Stimulated activated CD8-positive, alpha-beta memory T cell treated with anti-CD3 and anti-CD28 coated beads, Interleukin-4, amount 100 ng/mL, for 1 hour (primary cell): ENCODE measurements at places on chromosomes 3 and 15.

DNA sequence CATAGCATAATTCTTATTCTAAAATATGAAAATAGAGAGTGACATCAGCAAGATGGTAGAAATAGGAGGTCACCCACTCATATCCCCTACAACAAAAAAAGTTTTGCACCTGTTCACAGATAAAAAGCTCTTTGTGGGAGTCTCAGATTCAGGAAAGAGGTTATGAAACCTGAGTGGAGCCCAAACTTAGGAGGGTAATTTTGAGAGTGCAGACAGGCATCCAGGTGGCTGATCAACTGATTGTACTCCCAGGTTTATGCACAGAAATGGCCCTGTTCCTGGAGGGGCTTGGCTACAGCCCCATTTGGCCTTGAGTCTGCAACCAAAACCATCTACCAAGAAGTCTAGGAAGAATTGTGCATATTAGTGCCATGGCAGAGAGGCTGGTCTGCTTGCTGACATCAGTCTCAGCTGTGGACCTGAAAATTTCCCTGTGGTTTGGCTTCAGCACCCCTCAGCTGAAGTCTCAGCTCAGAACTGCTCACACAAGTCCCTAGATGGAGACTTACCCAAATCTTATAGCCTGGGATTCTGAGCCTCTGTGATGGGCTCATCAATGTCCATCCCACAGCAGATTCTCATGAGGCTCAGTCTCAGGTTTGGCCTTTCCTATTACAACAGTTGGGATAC is 291.6 kb downstream of the IL20RB start:
- DNase-seq: no peak

GRCh38 chr15:57743424-57743823 is 36.9 kb downstream of the POLR2M start:
- DNase-seq: no peak

DNA sequence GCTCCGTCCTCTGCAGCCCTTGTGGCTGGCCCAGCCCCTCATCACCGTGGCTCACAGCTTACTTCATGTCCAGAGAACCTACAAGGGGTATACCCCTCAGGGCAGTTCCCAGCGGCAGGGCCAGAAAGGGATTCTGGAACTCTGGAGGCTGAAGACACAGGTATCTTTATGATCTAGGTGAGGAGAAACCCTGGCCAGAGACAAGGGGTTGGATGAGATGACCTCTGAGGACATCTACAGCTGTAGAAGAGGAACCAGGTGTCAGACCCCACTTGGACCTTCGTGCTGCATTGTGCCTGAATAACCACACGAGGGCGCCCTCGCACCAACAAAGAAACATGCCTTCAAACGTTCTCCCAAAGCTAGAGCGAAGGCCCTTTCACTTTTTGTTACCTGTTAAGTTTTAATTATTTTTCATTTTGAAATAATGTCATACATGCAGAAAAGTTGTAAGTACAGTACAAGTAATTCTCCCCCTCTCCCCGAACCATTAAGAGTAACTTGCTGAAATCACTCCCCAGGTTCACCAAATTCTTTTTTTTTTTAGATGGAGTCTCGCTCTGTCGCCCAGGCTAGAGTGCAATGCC is 118.7 kb upstream of the SMAD3 start:
- DNase-seq: peak; percentile 62

GRCh38 chr3:12292770-12293169 is 3.9 kb downstream of the PPARG start:
- DNase-seq: no peak

DNA sequence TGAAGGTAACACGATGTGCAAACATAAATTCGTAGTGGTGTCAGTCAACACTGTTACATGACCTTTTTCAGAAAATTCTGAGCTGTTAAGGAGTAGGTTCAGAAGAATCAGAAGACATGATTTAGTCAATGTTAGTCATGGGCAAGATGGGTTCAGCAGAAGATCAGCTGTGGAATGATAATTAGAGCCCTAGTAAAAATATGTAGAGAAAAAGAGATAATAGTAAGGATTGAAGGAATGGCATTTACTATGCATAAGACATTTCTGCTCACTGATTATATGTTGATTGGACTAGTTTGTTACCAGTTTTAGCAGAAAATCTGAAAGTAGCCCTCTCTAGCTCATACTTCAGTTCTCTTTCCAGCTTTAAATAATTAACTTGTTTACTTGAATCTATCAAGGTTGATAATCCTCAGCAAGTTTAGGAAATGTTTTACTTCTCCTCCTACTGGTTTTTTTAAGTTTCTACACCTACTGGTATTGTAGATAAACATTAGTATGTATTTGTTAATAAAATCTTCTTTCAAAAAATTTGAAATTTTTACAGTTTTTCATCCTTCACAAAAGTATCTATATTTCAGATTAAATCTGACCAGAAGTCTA is 98.6 kb downstream of the ALCAM start:
- no peak for DNase-seq

- DNase-seq: no peak
These were observed 45.7 kb downstream of the EHHADH start for GRCh38 chr3:185207931-185208746.

DNA sequence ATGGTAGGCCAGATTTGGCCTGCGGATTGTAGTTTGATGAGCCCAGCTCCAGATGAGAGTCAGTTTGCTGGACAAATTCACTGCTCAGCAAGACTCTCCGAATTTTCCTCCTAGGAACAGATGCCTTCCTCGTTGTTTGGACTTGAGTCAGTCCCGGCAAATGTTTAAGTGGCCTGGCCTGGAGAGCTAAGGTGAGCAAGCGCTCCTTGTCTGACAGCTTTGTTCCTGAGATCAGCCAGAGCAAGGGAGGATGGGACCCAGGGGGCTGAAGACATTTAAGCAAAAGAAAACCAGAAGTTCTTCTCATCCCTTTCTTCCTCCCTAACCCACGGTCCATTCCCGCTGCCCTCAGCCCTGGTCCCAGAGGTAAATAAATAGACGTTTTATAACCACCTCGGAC is 40.3 kb downstream of the POLR2M start:
- DNase-seq: no peak

GRCh38 chr3:170808041-170808440 is 62.0 kb downstream of the RPL22L1 start:
- no peak for DNase-seq

- peak; percentile 35 for DNase-seq
These were observed 3.4 kb downstream of the VILL start for GRCh38 chr3:37993820-37994638.

DNA sequence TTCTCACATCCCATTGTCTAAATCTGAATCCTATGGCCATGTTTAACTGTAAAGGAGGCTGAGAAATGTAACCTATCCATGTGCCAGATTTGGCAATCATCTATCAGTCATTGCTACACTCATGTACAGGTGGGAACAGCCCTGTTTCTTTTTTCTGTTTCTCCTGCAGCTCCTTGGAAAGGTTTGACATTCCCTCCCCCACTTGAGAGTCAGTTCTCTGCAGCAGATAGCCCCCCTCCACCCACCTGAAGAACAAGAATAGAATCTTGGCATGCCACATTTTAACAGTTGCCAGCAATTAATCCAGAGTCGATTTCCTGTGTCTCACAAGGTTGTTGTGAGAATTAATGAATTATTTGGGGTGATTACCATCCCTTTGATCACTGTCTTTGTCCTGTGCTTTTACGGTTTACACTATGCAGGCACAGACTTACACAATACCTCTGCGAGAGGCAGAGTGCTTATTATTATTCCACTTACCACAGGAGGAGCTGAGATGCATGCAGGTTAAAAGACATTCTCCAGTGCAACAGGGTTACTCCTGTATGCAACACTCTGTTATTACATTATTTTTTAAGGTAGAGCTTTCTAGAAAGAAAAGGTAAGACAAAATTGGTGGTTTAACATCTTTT is 351.0 kb upstream of the THRB start:
- DNase-seq: no peak

- DNase-seq: no peak
These were observed 36.8 kb downstream of the CA12 start for GRCh38 chr15:63344731-63345390.

DNA sequence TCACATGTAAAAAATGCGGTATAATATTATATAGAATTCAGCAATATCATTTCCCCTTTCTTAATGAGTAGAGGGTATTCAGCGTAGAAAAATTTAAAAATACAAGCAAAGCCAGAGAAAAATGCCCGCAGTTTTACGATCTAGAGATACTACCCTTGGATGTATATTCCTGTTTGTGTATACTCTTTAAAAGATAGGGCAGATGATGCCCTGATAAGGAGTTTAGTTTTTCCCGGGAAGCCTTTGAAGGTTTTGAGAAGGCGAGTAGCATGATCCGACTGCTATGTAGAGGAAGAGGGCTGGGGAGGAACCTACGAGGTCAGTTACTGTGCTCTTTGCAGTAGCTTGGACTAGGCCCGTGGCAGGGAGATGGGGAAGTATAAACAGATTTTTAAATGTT is 1.2 kb downstream of the YEATS2 start:
- DNase-seq: no peak

DNA sequence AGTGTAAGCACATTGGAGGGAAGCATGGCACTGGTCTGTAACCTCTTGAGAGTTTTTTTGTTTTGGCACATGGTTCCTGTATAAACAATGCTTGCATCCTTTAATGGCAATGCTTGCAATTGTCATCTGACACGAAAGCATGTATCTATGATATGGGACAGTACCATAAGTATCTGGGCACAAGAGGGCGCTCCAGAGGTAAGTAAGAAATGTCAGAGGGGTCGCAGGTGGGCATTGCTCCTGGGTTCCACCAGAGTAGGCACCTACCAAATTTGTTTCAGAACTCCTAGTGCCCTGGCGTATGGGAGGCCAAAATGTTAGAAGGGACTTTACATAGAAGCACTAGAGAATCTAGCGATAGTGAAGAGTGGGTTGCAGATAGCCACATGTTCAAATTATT is 58.7 kb upstream of the BCHE start:
- DNase-seq: no peak

- no peak for DNase-seq
These were observed 1.4 kb upstream of the RASL12 start for GRCh38 chr15:65069179-65069578.

- DNase-seq: no peak
These were observed 30.5 kb upstream of the SRP14 start for GRCh38 chr15:40069178-40070165.

GRCh38 chr15:33654860-33655259 is 313.4 kb upstream of the CHRM5 start:
- DNase-seq: no peak

DNA sequence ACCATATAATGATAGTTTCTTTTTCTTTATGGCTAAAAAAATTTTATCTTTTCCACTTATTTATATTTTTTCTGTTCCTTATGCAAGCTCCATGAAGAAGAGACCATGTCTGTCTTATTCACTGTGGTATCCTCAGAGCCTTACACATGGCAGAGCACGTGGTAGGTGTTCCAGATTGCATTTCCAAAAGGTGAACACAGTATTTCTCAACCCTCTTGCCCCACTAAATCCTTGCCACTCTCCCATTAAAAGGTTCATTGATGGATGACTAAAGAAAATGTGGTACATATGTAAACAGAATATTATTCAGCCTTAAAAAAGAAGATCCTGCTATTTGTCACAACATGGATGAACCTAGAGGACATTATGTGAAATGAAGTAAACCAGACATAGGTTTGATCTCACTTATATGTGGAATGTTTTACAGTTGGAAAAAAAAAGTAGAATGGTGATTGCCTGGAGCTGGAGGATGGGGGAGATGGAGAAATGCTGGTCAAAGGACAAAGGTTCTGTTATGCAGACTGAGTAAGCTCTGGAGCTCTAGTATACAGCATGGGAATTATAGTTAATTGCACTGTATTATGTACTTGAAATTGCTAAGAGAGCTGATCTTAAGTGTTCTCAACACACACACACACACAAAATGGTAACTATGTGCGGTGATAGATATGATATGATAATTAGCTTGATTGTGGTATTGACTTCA is 266.7 kb downstream of the CNTN3 start:
- DNase-seq: no peak

GRCh38 chr3:71069797-71070196 is 513.7 kb downstream of the FOXP1 start:
- DNase-seq: peak; percentile 54

DNA sequence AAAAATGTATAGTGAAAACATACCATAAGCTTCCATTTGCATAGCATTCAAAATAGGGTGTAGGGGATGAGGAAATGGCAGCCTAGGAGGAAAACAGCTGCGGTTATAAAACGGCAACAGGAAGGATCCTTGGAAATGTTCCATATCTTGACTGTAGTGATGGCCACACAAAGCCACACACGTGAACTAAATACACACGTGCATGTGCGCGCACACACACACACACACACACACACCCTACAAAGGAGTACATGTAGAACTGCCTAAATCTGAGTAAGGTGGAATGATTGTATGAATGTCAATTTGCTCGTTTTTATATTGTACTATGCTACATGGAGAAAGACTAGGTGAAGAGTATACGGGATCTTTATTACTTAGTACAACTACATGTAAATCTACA is 3.9 kb upstream of the IREB2 start:
- DNase-seq: no peak

- peak; percentile 24 for DNase-seq
These were observed 2.3 kb upstream of the HAPLN3 start for GRCh38 chr15:88897456-88898194.

DNA sequence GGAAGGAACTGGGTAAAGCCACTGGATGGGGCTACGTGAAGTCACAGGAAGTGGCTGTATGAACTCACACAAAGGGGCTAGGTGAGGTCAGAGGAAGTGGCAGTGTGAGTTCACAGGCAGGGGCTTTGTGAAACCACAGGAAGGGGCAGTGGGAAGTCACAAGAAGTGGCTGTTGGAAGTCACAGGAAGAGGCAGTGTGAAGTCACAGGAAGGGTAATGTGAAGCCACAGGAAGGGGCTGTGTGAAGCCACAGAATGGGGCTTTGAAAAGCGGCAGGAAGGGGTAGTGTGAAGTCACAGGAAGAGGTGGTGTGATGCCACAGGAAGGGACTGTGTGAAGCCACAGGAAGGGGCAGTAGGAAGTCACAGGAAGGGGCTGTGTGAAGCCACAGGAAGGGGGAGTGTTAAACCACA is 34.6 kb downstream of the GASK1A start:
- no peak for DNase-seq

- DNase-seq: no peak
These were observed 18.6 kb downstream of the FAM174B start for GRCh38 chr15:92636908-92637481.

DNA sequence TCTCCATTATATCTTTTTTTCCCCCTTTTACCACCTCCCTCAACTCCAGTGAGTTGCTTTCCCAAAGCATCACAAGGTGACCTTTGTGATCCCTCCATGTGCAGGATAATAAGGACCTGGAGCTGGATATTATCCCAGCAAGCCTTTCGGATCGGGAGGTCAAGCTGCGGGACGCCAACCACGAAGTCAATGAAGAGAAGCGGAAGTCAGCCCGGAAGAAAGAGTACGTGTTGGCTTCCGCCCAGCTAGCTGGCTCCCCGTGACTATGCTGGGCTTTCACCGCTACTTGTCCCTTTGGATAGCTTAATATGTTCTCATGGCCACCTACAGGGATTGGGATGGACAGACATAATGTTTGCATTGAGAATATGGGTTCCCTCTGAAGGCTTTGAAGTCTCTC is 273.7 kb upstream of the UMPS start:
- DNase-seq: no peak

- DNase-seq: no peak
These were observed 65.4 kb upstream of the THSD4 start for GRCh38 chr15:71049706-71050422.
